ENCODE measurements at places on chromosomes 11 and 22. TPM values are rescaled to one million over a fixed set of nuclear protein-coding genes. Genes with fewer than 3 reads are reported as not detected.

Gene NXPE1
- total RNA-seq = not detected

DNA sequence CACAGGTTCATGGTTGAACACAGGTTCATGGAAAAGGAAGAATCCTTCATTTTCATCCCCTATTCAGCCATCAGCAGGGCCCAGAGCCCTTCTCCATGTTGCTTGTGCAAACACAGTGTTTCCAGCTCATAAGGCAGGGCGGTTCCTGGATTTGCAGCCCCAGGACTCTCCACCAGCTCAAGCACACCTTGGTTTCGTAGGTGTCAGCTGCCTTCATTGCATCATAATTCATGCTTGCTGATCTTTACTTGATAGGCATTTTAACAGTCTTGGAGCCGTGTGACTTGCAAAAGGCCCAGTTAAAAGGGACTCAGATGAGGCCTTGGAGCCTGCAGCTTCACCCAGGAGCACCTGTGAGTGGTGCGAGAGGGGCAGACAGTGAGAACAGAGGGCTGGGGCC lies 318.1 kb upstream of the B3GAT1 start:
- DNase-seq = no peak

GRCh38 chr22:17086296-17086695 lies 1.5 kb downstream of the IL17RA start:
- DNase-seq = peak; percentile 34

Gene OR52E8
- not detected for total RNA-seq

Gene MS4A3
- total RNA-seq = not detected

DNA sequence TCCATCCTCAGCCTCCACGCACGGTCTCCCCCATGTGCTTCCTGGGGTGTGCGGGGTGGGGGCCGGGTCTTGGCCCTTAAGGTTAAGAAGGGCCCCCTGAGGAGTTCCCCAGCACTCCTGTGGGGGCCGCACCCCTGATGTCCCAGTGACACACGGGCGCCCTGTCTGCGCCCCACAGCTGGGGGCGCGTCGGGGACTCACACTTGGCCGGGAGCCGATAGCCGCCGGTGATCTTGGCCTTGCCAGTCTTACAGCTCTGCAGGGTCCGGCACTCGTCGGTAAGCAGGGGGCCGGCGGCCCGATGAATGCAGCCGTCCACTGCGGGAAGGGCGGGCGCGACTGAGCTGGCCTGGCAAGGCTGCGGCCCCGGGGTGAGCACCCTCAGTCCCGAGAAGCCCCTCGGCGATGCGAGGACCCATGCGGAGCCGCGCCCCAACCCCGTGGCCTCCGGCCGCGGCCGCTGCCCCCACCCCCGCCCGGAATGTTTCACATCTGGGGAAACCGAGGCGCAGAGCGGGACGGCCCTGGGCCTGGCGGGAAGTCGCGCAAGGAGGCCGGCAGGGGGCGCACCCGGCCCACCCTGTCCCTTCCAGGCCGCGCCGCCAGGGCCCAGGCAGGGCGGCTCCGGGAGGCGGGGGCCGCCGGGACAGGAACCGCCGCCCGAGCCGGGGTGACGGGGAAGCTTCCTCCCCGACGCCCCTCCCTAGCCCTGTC lies 13.9 kb downstream of the OTUB1 start:
- DNase-seq = peak; percentile 88

- no peak for DNase-seq
Measured at GRCh38 chr11:122727101-122727929, 71.8 kb downstream of the UBASH3B start.

Gene TMEM191C
- total RNA-seq = 5.4 TPM

DNA sequence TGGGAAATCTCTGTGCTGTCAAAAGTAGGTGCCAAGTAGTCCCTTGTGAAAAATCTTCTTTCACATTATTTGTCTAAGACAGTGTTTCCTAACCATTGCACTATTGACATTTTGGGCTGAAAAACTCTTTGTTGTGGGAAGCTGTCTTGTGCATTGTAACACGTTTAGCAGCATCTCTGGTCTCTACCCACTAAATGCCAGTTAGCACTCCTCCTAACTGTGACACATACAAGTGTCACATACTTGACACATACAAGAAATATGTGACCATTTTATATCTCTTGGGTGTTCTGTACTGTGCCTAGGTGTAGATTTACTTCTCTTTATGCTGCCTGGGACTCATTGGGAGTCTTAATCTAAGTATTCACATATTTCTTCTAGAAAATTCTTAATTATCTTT lies 57.8 kb downstream of the NXPE1 start:
- no peak for DNase-seq

Gene KRTAP5-2
- not detected for total RNA-seq

GRCh38 chr11:23997356-23997755 lies 499.5 kb upstream of the LUZP2 start:
- no peak for DNase-seq

- no peak for DNase-seq
Measured at GRCh38 chr11:78922859-78923625, 348.4 kb upstream of the NARS2 start.

Gene FGF4
- not detected for total RNA-seq

DNA sequence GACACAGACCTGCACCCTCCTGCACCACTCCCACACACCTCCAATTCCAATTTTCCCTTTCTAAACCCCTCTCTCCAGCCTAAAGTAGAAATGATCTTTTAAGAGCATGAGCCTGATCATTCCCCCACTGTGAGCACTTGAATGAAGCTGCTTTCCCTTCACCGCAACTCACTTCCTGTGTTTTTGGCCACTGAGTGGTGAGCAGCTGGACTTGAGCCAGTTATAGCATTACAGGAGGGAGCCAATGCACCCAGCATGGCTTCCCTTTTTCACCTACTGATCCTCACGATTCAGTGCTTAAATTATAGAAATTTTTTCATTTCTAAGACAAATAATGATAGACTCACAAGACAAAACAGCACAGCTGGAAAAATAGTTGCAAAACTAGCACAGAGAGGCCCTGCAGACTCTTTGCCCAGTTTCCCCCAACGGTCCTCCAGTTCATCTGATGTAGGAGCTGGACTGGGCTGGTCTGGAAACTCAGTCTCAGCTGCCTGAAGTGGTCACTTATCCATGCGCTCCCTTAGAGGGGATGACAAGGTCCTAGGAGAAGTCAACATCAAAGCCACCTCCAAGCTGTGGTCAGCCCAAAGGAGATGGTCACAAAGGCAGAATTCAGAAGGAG lies 9.7 kb upstream of the APOL4 start:
- DNase-seq = no peak

- peak; percentile 72 for DNase-seq
Measured at GRCh38 chr22:45240104-45240809, 437 bp downstream of the KIAA0930 start.

Gene LAYN
- 27.0 TPM for total RNA-seq

Gene P2RX6
- total RNA-seq = 0.82 TPM

Gene TRIM49
- total RNA-seq = not detected

DNA sequence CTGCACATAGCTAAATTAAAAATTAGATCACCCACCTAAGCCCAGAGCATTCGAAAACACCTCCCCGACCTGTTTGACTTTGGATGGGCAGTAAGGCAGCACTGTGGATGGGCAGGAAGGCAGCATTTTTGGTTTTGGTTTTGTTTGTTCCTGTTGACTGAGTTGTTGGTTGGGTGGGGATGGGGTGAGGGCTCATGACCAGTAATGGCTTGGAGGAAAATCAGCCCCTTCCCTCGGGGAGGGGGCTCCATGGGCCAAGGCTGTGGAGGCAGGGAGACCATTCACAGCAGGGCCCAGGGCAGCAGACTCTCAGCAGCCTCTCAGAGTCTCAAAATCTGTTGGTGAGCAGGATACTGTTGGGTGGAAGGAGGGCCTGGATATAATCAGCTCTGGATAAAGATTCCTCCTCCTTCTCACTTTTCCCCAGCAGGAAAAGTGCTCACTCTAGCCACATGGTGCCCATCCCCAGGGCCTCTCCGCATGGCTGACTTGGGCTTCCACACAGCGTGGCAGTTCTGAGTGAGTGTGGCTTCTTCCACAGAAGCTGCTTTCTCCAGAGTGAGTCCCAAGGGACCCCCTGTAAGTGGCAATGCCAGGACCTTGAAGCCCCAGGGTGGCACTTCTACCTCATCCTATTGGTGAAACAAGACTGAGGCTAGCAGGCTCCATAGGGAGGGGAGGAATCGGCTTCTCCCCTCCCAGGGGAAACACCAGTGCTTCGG lies 1491.2 kb downstream of the BRD1 start:
- DNase-seq = no peak

Gene GGTLC2
- not detected for total RNA-seq

DNA sequence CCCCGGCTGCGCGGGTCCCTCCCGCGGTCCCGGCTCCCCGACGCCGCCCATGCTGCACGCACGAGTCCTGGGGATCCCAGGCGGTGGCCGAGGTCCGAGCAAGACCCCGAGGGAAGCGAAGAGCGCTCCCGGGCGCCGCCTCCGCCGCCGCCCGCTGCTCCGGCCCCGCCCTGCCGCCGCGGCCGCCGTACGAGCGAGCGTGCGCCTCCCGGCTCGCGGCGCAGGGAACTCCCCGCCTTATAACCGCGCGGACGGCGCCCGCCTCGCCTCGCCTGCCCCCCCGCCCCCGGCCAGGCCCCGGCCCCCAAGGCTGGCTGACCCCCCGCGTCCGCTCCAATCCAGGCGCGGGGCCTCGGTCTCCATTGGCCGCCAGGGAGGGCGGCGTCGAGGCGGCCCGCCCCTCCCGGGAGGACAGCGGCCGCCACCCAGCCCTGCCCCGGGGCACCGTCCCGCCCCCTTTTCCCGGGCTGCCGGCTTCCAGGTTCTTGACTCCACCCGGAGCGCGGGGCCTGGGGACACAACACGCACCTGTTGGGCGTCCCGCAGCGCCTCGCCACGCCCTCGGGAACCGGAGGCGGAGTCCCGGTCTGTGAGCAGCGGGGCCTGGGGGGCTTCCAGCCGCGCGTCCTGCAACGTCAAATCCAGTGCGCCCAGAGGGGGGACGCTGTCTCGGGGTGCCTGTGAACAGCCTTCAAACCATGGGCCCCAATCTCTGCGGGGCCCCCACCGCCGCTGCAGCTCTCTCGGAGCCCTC lies at the start of gene FADS3:
FADS3 (minus strand) TSS at position 215 of the 754 bp plus-strand sequence; CDS start at position 51, 164 bp downstream.
- DNase-seq = peak; percentile 73

DNA sequence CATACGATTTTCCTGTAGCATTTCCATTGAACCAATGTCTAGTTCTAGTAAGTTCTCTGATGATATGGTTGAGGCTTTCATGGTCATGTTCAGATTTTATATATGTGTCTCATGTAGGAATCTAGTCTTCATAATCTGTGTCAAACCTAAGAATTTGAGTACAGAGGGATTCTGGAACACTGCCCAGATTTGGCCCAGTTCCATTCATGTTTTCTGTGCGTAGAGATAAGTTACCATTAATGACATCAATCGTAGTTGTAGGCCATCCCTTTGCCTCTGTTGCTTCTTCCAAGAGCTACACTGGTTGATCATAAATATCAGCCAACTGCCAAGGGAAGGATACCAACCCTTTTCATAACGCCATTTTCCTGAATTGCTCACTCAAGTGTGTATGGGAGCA lies 23.3 kb downstream of the ST3GAL4 start:
- no peak for DNase-seq

GRCh38 chr11:12161603-12162350 lies 51.4 kb downstream of the MICAL2 start:
- no peak for DNase-seq

- no peak for DNase-seq
Measured at GRCh38 chr11:94873916-94874540, 99.3 kb downstream of the CWC15 start.

- DNase-seq = no peak
Measured at GRCh38 chr22:28837640-28838039, 37.3 kb upstream of the XBP1 start.

GRCh38 chr11:14075118-14076078 lies 112.9 kb downstream of the SPON1 start:
- DNase-seq = peak; percentile 48

Gene INS
- total RNA-seq = not detected

DNA sequence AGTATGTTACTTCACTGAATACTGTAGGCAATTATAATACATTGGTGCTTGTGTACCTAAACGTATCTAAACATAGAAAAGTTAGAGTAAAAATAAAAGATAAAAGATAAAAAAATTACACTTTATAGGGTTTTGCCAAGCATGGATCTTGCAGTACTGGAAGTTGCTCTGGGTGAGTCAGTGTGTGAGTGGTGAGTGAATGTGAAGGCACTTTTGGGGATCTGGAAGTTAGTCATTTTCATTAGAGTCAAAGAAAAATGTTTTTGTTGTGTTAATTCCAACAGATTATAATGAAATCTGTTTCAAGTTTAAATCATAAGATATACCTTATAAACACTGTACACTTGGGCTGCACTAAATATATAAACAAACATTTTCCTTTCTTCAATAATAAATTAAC lies 3.3 kb downstream of the SLC22A25 start:
- no peak for DNase-seq

GRCh38 chr11:70703141-70704064 lies 305.1 kb downstream of the CTTN start:
- no peak for DNase-seq

Gene KRTAP5-8
- total RNA-seq = not detected

DNA sequence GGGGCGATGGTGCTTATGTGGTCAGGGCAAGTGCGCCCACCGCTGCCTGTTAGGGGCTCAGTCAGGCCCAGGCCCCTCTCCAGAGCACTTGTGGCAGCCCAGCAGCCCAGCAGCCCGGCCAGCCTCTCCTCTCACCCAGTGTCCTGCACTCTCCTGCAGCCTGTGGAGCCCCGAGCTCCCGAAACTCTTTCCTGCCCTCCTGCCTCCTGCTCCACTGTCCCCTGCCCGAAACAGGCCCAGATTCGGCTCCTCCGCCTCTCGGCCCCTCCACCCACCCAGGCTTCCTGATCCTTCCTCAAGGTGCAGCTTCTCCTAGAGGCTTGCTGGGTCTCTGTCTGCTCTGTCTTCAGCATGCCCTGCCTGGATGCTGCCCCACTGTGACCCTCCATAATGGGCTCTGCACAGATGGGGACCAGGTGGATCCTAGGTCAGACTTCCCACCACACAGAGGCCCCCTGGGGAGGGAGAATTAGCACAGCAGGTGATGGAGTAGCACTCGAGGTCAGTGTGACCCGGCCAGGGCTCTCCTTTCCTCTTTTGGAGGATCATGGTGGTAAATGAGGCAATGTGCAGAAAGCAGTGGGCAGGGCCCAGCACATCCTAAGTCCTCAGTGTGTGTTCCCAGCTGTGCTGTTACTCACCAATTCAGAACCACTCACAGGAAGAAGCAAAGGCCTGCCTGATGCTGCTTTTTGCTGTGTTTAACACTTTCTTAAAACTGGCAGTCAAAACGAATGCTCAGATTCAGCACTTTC lies 18.6 kb upstream of the NAP1L4 start:
- DNase-seq = no peak

- no peak for DNase-seq
Measured at GRCh38 chr11:16611401-16611921, 127.0 kb upstream of the C11orf58 start.

GRCh38 chr11:105923807-105924206 lies 98.2 kb downstream of the MSANTD4 start:
- no peak for DNase-seq

GRCh38 chr11:65491614-65492386 lies 7.0 kb upstream of the MALAT1 start:
- DNase-seq = no peak

- no peak for DNase-seq
Measured at GRCh38 chr11:113705871-113706655, at the start of gene TMPRSS5. Gene TMPRSS5, minus strand, starts transcription at chr11:113706308. Its CDS starts 84 bp downstream, at chr11:113706224.

Gene ANO9
- 122 TPM for total RNA-seq

Gene PHOX2A
- total RNA-seq = not detected

Gene PACSIN2
- 35.8 TPM for total RNA-seq

Measured in activated naive CD8-positive, alpha-beta T cell treated with anti-CD3 and anti-CD28 coated beads, Interleukin-2, amount 10 ng/mL, durations not matched to agents 7 days and 5 days (primary cell).